Putamen (tissue), 1 donor: ENCODE measurements at places on chromosomes 12 and 14.

DNA sequence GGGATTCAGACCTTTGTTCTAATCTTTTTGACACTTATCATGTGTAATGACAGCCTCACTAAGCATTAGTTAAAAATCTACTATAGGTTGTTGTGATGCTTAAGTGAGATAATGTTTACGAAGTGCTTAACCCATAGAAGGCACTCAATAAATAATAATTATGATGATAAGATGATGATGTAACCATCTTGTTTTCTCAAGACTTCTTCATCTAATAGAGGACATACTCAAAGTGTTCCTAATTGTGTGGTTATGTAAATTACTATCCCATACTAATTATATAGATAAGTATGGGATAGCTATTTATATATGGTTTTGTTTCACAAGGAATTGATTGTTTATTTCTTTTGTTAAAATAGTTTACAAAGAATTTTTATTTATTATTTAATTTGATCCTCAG lies 76.9 kb downstream of the MIPOL1 start:
- no peak for DNase-seq

GRCh38 chr14:78598046-78598920 lies 428.1 kb downstream of the NRXN3 start:
- peak; percentile 60 for DNase-seq

- no peak for DNase-seq
These were observed 14.4 kb upstream of the NTF3 start for GRCh38 chr12:5417500-5417899.

GRCh38 chr12:40819436-40820108 lies 127.3 kb downstream of the CNTN1 start:
- DNase-seq: no peak

DNA sequence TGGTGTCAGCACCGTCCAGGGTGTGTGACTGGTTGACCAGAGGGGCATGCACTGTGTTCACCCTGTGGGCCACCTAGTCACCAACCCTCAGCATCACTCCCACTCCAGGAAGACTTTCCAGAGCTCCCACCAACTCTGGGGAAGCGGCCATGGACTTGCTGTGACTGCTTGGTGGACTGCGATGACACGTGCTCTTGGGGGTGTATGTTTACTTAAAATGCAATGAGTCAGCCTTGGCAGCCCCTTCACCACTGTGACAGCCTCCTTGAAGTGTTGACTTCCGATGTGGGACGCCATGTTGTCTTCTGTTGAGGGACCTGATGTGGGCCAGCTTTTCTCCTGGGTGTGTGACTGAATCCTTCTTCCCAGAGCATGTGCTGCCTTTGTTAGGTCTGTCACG lies 151.1 kb upstream of the RTL1 start:
- no peak for DNase-seq

- peak; percentile 10 for DNase-seq
These were observed 130.7 kb downstream of the OTOGL start for GRCh38 chr12:80230068-80230467.

DNA sequence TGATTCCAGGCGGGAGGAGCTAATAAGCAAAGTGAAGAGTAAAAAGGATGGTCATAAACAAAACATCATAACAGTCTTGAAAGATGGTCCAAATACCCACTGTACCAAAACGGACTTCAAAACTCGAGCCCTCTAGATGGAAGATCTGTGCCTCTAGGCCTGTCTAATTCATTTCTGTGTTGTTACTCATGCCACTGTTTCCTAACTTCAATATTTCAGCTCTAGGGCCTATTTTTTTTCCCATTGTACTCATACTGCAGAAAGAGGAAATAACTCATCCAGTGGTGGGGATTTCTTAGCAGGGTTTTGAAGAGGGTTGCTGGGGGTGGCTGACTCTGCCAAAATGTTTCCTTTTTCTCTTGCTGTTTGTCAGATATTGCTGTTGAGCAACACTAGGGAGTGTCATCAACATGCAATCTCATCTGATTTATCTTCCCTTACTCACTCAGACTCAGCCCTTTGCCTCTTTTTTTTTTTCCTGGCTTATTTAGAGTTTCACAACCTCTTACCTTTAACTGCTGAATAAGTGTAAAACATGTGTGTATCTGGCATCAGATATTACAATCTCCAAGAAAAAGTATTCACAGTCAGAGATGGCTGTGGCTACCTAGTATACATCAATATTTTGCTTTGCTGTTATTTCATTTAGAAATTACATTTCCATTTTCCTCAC lies 189.6 kb downstream of the DUSP6 start:
- peak; percentile 44 for DNase-seq

DNA sequence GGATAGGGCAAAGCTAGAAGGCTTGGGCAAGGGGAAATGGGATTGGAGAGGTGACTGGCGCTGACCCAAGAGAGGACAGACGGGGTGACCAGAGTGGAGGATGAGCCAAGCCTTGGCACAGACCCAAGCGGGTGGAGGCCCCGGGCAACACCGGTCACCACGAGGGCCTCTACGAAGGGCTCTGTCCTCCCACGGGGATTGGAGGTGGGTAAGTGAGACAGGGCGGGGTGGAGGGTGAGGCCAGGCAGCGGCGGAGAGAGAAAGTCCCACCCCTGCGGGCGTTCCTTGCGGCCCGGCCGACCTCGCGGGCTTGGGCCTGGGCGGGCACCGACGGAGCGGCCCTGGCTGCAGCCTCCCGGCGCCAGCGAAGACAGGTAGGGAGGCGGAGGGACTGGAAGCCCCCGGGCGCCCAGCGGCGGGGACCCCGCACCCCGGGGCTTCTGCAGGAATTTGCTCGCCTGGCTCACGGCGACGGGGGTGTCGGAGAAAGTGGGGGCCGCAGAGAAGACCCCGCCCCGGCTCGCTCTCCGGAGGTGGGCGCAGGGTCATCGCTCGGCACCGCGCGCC lies at the start of gene PAPLN:
Gene PAPLN, plus strand, starts transcription at position 288 of the 567 bp plus-strand sequence. CDS start 2,273 bp downstream, outside the sequence.
- no peak for DNase-seq

DNA sequence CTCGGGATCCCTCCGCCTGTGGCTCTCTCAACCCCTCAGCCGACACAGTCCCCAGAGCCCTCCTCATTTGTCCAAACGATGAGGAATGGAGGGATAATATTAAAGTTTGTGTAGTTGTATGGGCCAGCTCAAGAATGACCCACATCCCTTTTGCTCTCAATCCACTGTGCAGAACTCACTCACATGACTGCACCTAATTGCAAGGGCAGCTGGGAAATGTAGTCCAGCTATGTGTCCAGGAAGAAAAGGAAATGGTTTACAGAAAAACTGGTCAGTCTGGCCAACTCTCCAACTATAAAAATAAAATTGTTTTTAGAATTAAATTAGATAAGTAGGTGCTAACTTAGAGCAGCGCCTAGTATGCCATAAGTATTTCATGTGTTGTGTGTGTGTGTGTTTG lies 66.6 kb downstream of the GALNT8 start:
- DNase-seq: no peak

GRCh38 chr12:106527356-106527755 lies 55.4 kb upstream of the RFX4 start:
- DNase-seq: no peak

GRCh38 chr14:104135121-104135903 lies 3.1 kb upstream of the KIF26A start:
- DNase-seq: no peak

DNA sequence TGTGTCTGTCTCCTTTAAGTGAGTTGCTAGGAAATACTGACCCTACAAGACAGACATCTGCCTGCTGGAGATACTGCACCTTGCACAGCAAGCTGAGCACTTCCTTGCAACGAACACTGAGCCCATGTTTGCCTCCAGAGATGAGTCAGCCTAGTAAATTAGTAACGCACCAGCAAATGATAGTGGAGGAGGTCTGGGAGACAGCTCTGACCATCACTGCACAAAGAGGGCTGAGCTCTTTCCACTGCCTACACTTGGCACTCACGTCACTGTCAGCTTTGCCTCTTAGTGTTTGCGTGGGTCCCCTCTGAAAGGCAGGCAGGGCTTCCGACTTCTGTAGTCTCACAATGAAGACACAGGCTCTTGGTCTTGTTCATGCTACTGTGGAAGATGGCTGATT lies 109.0 kb downstream of the APAF1 start:
- DNase-seq: peak; percentile 70

DNA sequence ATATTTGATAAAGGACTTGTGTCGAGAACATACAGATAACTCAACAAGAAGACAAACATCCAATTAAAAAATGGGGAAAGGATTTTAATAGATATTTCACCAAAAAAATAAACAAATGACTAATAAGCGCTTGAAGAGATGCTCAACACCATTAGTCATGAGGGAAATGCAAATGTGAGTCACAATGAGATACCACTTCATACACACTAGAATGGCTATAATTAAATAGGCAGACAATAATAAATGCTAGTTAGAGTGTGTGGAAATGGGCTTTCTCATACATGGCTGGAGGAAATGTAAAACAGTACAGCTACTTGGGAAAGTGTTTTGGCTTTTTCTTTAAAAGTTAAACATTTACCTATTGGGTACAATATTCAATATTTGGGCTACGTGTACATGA lies 34.8 kb downstream of the DLK1 start:
- no peak for DNase-seq

DNA sequence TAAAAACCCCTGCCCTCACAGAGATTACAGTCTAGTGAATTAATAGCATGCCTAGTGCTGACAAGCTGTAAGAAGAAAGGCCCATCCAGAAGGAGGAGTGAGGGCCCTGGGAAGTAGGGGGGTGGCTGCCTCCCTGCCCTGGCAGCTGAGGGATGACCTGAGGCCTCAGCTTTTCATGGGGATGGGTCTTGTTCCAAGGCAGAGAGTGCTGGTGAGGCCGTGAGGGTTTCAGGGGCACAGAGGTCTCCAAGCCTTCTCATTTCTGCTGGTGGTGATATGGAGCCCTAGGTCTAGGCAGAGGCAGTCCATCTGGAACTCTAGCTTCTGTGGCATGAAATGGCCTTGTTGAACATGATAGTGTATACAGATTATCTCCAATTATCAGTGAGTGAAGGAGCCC lies 114.4 kb downstream of the ZFP36L1 start:
- no peak for DNase-seq

DNA sequence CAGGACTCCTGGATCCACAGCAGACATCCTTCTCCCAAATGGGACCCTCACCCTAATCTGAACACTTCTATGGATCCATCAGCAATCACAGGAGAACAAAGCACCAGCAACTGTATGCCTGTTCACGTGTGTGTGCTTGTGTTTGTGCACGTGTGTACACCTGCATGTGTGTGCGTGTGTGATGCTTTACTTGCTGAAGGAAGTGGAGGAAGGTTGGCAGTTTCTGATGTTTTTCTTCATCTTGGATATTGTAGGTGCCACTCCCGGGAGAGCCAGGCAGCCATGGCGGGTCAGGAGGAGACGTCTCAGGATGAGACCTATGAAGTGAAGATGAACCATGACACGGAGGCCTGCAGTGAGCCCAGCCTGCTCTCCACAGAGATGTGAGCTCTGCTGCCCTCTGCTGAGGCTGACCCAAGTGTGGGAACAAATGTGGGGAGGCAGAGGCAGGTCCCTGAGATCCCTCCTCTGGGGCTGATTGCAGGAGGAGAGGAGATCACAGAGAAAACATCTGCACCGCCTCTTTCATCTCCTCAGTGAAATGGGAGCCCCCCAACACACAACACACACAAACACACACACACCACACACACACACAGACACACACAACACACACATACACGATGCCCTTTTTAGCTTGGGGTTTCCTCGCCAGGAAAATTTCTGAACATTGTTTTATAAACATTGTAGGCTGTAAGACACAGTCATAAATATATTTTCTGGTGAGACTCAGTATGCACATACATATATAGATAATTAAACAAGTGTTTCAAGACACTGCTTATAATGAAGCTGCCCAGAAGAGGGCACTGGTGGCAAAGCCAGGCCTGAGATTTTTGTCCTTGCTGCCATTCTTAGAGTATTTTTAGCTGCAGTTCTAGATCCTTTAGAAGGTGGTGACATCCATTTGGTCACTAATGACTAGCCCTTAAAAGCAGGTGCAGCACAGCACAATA lies 112.2 kb upstream of the FKBP4 start:
- DNase-seq: no peak

- no peak for DNase-seq
These were observed 32.5 kb downstream of the PAWR start for GRCh38 chr12:79658221-79658620.

- no peak for DNase-seq
These were observed 4.7 kb downstream of the ASPG start for GRCh38 chr14:104090071-104090748.

GRCh38 chr14:37417151-37417550 lies 177.9 kb downstream of the FOXA1 start:
- DNase-seq: no peak

DNA sequence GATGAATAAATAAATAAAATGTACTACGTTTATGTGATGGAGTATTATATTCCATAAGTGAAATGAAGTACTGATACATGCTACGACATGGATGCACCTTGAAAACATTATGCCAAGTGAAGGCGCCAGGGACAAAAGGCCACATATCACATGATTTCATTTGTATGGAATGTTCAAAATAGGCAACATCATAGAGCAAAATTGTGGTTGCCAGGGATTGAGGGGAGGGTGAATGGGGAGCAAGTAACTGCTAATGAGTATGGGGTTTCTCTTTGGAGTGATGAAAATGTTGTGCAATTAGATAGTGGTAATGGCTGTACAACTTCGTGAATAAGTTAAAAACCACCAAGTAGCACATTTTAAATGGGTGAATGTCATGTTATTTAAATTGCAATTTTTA lies 132.8 kb downstream of the SLC38A4 start:
- no peak for DNase-seq

DNA sequence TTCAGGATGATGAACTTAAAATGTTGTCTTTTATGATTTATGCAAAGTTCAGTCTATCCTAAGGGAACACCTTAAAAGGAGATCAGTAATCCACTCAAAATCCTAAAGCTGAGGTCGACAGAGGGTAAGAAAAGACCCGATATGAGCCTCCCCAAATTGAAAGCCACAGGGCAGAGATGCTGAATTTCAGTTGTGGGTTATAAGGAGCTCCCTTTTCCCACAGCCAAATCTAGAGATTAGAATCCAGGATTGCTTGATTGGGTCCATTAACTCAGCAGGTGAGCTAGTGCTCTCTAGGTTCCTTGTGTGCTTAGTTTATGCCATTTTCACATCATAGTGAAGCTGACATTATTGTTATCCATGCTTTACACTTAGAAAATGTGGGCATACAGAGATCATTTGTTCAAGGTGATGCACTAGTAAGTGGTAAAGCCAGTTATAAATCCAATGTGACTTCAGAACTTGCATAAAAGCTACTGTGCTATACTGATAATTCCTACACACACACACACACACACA lies 417.5 kb downstream of the TMEM117 start:
- no peak for DNase-seq

GRCh38 chr14:73188501-73188911 lies 48.8 kb upstream of the PAPLN start:
- no peak for DNase-seq

GRCh38 chr14:63564318-63564717 lies 21.1 kb upstream of the PPP2R5E start:
- no peak for DNase-seq
